ENCODE measurements at places on chromosomes 12 and 14.
A peak's percentile ranks its signal among the peaks of the same experiment; 100 is the strongest.

GRCh38 chr12:42094277-42094676 lies 50.4 kb downstream of the GXYLT1 start:
- no peak for DNase-seq

DNA sequence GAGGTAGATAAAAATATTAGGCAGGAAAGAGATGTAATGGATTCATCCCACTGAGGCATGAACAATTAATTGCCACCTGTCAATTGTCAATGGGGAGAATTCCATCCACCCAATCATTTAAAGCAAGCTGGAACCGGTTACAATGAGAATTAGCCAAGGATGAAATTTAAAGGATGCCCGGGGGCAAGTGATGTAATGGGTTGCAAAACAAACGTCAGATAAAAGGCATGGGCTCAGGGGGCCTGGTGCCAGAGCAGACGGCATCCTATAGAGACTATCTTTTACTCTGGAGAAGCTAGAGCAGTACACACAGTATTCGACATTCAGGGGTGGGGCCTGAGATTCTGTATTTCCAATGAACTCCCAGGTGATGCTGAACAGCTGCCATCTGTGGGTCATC lies 80.5 kb upstream of the ZFP36L1 start:
- no peak for DNase-seq

- no peak for DNase-seq
Measured at GRCh38 chr14:98953551-98954348, 318.2 kb downstream of the BCL11B start.

DNA sequence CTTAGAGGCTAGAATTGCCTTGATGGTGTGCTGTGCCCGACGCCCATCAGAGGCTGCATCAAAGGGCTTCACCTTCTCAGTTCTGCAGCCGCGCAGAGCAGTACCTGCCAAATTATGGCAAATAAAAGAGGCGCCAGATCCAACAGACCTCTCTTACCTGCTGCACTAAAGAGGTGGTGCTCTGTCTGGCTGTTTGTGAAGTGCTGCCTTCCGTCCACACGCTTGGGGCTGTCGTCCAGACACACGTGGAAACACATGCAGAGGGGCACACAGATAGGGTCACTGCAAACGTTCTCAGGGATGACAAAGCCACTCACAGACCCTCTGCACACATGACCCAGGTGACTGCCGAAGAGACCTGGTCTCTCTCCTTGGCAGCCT lies 617.5 kb downstream of the VRK1 start:
- DNase-seq = no peak

GRCh38 chr14:105389976-105390848 lies 8.1 kb upstream of the TEX22 start:
- no peak for DNase-seq

GRCh38 chr14:105489542-105490266 lies 1.3 kb upstream of the TEDC1 start:
- DNase-seq = peak; percentile 75

GRCh38 chr14:51951656-51952055 lies 37.7 kb upstream of the RTRAF start:
- no peak for DNase-seq

- no peak for DNase-seq
Measured at GRCh38 chr14:68814539-68815297, 21.9 kb upstream of the ZFP36L1 start.

DNA sequence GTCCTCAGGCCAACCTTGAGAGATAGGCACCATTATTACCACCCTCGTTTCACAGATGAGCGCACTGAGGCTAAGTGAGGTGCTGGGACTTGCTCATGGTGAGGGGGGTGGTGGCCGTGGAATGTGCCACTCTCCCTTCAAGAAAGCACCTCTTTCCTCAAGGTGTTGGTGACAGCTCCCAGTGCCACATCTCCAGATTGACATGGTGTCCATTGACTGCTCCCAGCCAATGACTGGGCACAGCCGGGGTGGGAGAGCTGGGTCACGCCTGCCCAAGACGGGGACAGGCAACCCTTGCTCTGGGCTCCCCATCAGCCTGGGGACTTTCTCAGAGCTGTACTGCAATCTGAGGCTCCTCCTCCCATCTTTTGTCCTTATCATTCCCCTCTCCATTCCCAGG lies 21.0 kb upstream of the MYL2 start:
- DNase-seq = no peak

- no peak for DNase-seq
Measured at GRCh38 chr14:74571901-74572725, 39.9 kb downstream of the LTBP2 start.

DNA sequence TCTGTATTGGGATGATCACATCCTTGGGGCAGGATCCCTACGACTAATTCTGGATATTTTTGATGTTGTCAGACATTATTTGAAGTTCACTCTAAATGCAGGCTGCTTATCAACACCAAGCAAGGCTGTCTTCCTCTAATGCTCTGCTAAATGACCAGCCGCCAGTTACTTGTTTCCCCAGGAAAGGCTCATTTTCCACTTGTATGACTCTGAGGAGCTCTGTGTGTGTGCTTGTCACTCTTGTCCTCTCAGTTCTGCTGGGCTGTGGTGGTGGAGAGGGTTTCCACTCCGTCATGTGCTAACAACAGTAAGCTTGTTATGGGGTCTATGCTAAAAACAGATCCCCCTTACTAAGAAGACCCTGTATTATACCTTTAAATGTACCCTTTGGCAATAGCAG lies 42.1 kb downstream of the ATL1 start:
- no peak for DNase-seq

DNA sequence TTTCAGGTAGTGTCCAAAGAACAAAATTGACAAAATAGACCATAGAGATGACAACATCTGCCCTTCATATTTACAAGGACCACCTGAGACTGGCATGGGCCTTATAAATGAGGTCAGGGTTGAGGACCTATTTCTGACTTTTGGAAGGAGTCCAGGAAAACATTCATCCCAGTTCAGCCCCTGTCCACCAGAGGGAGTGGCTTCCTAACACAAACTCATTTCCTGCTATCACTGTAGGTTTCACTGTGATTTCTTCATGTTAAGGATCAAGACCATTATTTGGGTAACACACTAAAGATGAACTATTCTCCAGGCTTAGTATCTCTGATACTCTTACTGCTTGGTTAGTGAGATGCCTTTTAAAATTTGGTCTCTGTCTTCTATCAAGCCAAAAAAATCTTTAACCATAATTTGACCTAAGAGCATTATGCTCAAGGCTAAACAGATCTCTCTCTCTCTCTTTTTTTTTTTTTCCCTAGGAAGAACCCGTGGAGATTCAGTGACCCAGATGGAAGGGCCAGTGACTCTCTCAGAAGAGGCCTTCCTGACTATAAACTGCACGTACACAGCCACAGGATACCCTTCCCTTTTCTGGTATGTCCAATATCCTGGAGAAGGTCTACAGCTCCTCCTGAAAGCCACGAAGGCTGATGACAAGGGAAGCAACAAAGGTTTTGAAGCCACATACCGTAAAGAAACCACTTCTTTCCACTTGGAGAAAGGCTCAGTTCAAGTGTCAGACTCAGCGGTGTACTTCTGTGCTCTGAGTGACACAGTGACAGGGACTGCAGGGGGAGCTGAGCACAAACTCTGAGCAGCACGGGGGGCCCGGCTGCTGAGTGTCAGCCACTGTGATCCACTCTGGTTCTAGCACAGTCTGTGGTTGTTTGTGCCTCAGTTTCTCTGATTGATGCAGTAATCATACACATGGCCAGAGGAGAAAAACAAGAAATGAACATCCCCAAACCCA lies 267.6 kb upstream of the OR4E1 start:
- DNase-seq = no peak

GRCh38 chr12:115349711-115350110 lies 665.7 kb upstream of the TBX3 start:
- DNase-seq = no peak

Measured in activated CD4-positive, CD25-positive, alpha-beta regulatory T cell treated with anti-CD3 and anti-CD28 coated beads, Interleukin-2, amount 50 U/mL, for 72 hours (primary cell).